ENCODE measurements at places on chromosomes 1 and 21.

- no peak for DNase-seq
Measured at GRCh38 chr1:161836018-161836417, 69.9 kb downstream of the ATF6 start.

DNA sequence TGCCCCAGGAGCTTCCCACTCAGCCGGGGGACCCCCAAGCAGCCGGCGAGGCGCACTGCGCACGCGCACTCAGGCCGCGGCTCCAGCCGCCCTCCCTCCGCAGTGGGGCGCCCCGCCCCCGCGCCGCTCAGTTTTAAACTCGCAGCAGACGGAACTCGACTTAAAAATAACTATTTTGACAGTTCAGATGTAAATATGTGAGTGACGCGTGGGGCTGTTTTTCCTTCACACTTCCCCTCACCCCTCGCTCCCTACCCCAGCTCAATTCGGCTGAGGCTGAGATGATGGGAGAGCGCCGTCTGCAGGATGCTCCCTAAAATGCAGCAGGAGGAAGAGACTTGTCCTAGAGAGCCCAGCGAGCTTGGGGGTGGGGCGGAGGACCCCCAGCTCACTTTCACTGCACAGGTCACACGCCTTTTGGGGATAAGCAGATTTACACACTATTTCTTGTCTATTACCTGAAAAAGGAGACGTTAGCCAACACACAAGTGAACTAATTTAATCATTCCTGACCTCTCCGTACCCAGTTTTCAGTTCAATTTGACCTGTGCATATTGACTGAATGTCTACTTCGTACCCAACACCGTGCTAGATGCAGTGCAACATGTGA is 8.9 kb upstream of the LEMD1 start:
- DNase-seq = no peak

GRCh38 chr1:29975036-29975694 is 738.8 kb downstream of the PTPRU start:
- no peak for DNase-seq

GRCh38 chr1:36285443-36286101 is 20.6 kb upstream of the SH3D21 start:
- peak; percentile 55 for DNase-seq

GRCh38 chr1:22290157-22290556 is 147.3 kb upstream of the WNT4 start:
- no peak for DNase-seq

DNA sequence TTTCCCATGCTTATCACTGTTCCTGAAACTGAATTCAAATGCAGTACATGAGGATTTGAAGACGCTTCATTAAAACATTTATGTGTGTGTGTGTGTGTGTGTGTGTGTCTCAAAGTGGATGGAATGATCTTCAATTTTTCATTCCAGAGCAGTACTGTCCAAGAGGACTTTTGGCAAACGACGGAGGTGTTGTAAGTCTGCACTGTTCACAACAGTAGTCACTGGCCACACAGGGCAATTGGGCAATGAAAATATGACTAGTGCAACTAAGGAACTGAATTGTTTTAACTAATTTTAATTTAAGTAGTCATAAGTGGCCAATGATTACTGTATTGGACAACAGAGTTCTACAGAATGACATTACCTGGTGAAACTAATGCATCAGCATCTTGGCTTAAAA is 5.0 kb downstream of the TAF5L start:
- DNase-seq = no peak

- DNase-seq = no peak
Measured at GRCh38 chr1:233245191-233245765, 50.2 kb downstream of the PCNX2 start.

GRCh38 chr1:167837326-167837725 is 76.6 kb downstream of the ADCY10 start:
- no peak for DNase-seq

- no peak for DNase-seq
Measured at GRCh38 chr1:198773523-198773922, 134.7 kb downstream of the PTPRC start.

DNA sequence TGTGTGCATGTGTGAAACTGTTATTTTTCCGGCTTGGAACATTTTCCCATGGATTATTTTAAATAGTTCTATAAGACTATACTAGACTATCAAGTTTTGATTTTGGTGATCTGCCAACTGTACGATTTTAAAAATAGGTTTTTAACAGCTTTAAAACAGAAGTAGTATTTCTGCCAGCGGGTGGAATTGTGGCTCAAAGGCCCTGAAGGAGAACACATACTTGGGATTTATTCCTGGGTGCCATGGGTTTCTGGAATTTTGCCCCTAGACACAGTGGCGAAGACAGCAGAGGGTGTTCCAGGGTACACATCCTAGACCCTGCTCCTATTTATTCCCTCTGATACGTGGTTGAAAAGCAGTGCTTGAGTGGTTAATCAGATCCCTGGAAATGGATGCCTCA is 81.7 kb upstream of the IPO9 start:
- DNase-seq = no peak

DNA sequence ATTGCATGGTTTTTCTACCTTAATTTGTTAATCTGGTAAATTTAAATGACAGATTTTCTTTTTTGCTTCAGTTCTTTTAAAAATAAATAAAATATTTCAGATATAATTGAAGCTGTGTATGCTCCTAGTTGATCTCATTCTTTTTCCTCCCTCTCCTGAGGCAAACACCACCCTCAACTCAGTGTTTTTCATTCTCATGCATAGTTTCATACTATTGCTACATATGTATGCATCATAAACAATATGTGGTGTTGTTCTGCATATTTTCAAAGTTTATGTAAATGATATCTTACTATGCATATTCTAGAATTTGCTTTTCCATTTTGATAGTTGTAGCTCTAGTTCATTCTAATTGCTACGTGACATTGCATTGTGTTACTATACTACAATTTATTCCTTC is 257.2 kb upstream of the POU3F1 start:
- no peak for DNase-seq

GRCh38 chr21:44822484-44823178 is 4.8 kb upstream of the SUMO3 start:
- DNase-seq = no peak

DNA sequence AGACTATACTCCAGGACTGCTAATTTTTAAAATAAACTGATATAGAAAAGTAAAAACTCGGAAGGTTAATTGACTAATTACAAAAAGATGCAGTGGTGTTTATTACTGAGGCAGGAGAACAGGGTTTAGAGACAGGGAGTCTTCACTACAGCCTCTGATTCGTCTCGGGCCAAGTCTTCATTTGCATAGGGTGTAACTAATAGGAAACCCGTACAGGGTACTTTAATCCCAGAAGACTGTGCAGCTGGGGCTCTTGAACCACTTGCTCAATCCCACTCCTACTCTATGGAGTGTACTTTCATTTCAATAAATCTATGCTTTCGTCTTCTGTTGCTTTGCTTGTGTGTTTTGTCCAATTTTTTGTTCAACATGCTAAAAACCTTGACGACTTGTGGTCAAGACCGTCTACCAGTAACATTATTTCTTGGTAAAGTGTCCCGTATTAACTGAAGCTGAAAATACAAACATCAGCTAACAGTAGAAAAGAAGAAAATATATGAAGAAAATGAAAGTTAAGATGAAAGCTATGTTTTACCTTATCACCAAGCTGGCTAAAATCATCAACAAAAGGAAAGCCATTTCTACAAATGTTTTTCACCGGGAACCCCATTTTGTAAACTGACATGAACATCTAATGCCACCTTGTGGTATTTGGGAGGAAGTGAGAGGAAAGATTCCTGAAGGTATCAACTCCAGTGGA is 8.0 kb downstream of the SDHB start:
- DNase-seq = peak; percentile 22

GRCh38 chr1:223774134-223774814 is 61.9 kb downstream of the CAPN2 start:
- no peak for DNase-seq

- DNase-seq = no peak
Measured at GRCh38 chr1:226598455-226598849, 49.9 kb downstream of the STUM start.

- no peak for DNase-seq
Measured at GRCh38 chr1:79716447-79716846, 709.9 kb upstream of the ADGRL4 start.

GRCh38 chr21:25967181-25967900 is 203.2 kb downstream of the APP start:
- no peak for DNase-seq

GRCh38 chr1:62628506-62628905 is 31.2 kb downstream of the ANGPTL3 start:
- DNase-seq = no peak

DNA sequence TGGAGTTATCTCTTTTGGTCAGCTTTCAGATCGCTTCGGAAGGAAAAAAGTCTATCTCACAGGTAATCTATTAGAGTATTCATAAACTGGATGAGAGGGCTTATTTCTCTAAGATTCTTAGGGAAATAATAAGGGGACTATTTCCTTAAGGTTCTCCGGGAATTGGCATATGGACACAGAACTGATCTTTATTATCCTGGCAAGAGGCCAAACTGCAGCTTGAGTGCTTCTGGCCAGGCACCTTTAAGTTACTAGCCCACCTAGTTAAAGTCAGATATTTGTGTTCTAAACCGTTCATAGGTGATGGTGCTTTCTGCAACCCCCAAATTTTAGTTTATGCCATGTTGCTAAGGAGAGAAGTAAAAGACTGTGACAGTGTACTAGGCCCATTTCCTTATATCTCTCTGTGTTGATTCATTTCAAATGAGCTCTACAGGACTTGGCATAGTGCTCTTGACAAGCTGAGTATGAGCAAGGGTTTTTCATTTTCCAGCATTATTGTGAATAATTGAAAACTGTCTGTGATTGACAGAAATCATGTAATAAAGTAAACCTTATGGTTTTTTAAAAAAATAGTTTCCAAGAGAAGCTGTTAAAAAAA is 43.4 kb downstream of the SLC22A15 start:
- no peak for DNase-seq

- DNase-seq = peak; percentile 20
Measured at GRCh38 chr1:246753670-246754535, 29.7 kb downstream of the SCCPDH start.

DNA sequence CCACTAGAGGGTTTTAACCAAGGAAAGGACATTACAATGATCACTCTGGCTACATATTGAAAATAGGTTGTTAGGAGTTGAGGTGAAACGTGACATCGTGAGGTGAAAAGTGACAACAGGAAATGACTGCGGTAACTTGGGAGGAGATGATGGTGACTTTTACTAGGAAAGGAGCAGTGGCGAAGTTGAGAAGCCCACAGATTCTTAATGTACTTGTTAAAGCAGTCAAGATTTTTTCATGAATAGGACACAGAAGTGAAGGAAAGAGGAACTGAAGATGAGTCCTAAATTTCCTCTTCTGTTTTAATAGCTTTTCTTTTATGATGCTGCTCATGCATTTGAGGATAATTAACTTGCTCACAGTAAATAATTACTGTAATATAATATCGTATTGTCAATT is 59.5 kb downstream of the OMA1 start:
- DNase-seq = no peak

- DNase-seq = no peak
Measured at GRCh38 chr1:30009720-30010119, 713.7 kb downstream of the MATN1 start.

GRCh38 chr1:18560692-18561091 is 70.0 kb upstream of the PAX7 start:
- no peak for DNase-seq

DNA sequence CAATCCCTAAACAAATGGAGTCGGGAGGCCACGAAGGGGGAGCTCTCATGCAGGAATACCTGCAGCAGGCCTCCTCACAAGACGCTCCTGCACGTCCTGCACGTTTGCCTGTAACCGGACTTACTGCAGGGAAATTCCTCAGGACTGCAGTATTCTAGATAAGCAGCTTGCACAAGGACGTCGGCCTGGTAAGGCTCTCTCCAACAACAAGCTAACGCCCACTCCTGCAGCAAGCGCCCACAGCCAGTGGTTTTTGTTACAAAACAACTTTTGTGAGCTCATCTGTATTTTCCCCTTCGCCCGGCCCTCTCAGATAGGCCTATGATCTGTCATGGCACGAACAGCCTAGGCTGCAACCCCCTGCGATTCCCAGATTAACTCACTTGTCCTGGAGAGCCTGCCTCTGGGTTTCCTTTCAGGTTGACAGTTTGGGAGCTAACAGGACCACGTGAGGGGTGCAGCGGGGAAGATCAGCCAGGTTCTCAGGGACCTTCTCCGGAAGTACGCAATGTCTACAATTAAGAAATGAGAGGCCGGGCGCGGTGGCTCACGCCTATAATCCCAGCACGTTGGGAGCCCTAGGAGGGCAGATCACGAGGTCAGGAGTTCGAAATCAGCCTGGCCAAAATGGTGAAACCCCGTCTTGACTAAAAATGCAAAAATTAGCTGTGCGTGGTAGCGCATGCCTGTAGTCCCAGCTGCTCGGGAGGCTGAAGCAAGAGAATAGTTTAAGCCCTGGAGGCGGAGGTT is 921 bp upstream of the MIB2 start:
- no peak for DNase-seq

GRCh38 chr1:22284906-22285548 is 142.1 kb upstream of the WNT4 start:
- no peak for DNase-seq

DNA sequence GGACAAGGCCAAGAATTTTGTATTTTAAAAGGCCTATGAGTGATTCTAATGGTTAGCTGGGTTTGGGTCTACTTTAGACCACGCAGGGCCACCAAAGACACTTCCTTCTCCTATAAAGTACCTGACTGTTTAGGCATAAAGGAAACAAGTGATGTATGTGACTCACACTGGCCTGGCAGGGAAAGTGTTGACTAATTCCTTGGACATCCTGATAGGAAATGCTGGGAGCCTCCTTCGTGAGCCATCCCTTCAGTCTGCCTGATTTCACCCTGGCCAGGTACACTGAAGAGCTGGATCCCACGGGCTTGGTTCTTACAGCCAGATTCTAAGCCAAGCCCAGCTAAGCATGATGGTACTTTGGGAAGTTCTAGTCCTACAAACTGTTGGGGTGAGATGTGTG is 100.5 kb upstream of the HMGB4 start:
- DNase-seq = peak; percentile 13

GRCh38 chr1:225114354-225114990 is 185.0 kb downstream of the DNAH14 start:
- no peak for DNase-seq

GRCh38 chr1:117232531-117232930 is 21.8 kb upstream of the VTCN1 start:
- no peak for DNase-seq

DNA sequence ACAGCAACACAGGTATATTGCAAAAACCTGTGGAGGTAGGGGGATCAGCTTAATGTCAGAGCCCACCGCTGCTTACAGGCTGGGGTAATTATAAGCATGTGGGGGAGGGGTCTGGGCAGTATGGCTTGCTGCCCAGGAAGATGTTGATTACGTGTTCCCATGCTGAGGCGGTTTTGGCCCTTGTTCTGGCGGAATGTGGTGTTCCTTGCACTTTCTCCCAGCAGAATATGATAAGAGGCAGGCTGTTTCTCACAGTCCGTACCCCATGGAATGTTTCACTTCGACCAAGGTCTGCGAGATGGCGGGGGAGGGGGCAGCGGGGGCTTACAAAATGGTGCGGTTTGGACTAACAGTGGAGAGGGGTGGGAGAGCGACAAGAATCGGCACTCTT is 9.8 kb upstream of the HPCAL4 start:
- DNase-seq = no peak

DNA sequence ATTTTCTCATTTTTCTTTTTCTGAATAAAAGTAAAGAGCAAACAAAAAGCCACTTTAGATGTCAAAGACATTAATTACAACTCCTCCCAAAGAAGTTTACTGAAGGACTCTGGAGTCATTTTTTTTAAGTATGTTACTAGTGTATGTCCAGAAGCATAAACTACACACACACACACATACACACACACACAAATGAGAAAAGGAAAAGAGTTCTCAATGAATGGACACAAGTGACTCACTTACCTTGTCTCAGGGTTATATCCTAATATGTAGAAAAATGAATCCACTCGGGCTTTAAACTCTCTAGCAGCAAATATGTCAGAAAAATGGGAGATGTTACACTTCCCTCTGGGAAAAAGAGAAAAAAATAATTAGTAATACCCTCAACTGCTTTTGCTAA is 223.1 kb downstream of the SLC45A1 start:
- DNase-seq = no peak
